NCI-H1417 (cell line): ENCODE measurements at places on chromosomes 11 and 22.

DNA sequence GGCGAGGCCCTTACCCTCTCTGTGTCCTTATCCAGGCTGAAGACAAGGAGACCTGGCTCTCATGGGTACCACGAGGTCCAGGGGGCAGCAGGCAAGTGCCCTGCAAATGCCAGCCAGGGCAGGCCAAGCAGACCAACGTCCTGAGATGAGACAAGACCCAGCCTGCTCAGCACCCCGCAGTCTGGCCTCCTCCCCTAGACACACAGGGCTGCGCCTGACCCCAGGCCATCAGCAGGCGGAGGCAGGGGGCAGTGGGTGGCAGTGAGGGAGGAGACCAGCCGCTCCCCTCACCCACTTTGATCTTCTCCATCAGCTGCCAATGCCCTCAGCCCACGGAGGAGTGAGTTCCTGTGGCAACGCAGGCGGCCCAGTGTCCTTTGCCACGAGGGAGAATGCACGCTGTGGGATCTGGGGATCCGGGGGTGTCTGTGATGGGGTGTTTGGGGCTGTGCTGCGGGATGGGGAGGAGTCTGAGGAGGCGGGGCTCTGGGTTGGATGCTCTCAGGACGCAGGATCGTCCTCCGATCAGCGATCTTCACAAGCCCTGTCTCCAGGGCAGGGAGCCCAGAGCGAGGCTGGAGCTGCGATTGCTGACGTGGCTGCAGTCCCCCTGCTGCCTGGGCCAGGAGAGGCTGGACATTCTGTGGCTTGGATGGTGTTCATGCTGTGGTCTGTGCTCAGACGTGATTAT lies 30.5 kb upstream of the PPARA start:
- DNase-seq: no peak

DNA sequence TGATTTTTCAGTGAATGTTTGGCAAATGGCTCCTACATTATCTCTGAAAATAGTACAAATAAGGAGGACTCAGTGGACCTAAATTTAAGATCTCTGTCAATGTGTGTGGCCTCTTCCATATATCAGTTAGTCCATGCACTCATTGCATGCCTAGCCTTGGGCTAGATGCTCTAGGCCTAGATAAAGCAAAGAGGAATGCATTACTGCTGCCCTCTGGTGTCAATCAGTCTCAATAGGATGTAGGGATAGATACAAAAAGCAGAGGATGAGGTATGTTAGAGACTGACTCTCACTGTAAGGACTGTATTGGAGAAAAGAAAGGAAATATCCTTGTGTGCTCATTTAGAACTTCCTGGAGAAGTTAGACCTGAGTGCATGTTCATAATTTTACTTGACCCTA lies 42.0 kb downstream of the MS4A2 start:
- no peak for DNase-seq

DNA sequence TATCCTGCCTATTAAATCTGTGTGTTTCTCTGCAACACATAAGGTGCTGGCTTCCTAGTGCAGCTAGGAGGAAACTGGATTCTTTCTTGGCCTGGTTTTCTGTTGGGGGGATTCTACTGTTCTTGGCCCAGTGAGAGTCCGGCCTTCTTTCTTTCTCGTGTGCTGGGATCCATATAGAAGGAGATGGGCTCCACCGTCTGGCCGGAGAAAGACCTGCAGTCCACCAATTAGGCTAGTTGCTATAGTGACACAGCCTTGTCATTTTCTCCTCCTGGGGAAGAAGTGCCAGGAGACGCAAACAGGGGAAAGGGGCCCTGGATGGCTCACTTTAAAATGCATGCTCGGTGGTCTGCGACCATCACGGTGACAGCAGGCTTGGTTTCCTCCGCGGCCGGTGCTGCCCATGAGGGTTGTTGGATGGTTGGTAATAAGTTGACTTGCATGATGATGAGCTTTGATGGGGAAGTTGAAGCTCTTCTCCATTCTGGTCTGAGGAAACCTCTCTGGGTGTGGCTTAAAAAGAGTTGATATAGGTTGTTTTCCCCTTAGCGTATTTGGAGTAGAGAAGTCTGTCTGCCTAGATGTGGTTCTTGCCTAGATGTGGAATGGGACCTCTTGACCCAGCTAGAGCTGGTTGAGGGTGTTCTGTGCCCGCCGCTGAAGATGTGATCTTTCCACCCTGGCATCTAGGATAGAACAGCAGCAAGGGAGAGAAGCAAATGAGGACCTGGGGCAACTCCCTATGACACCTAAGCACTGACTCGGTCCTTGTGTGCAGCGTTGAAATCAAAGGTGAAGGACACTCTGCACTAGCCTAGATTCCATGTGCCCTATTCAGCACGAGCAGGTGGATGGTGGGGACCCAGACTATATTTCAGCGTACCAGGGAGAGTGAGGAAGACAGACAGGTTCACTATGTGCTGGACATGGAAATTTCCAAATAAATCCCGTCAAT lies 1335.0 kb downstream of the BRD1 start:
- DNase-seq: peak; percentile 77

DNA sequence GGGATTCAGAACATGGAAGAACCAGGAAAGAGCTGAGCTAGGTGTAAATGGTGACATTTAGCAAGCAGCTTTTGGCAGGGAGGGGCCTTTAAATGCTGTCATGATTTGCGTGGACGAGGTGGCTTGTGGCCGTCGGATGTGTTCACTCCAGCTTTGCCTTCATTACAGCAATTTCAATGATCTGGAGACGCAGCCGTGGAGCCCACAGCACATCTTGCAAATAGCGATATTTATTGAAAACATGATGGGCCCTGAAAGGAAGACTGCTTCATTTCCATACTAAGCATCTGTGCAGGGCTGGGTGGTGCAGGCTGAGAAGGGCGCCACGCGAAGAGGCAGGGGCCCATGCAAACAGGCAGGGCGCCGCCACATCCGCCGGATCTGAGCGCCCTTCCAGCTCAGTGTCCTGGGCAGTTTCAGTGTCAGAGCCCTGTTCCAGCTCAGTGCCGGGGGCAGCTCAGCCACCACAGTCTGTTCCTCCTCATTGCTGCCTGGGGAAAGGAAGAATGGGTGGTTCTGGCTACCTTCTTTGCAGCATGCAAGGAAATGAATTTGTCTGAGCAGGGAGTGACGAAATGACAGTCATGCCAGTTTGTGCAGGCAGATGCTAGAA lies 111.1 kb upstream of the TTC12 start:
- DNase-seq: no peak

DNA sequence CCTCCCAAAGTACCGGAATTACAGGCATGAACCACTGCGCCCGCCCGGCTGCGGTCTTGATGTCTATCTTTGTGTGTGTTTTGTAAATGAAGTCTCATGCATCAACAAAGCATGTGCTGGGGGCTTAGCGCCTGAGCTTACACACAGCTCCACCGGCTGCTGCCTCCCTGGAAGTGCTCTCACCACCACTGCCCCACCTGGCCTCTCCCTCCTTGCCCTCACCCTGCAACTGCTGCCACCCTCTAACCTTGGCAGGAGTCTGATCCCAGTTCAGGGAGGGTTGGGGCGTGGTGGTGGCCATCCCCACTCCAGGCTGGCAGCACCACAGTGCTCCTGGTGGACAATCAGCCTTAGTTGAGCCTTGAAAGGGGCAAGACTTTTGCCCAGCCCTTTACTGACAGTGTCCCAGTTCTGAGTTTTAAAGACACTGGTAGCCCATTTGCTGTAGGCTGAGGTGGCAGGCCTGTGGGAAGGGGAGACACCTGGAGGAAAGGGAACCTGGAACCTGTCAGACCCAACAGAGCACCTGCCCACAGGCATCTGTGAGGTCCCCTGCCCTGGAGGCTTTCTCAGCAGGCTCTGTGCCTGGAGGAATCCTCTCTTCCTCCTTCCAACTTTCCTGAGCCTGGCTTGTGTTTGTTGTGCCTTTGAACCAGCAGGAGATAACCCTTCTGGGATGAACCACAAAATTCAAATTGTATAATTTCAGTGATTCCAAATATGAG lies 42.4 kb upstream of the WEE1 start:
- DNase-seq: no peak

- DNase-seq: no peak
These were observed 33.0 kb downstream of the PTPRJ start for GRCh38 chr11:48013269-48013901.

DNA sequence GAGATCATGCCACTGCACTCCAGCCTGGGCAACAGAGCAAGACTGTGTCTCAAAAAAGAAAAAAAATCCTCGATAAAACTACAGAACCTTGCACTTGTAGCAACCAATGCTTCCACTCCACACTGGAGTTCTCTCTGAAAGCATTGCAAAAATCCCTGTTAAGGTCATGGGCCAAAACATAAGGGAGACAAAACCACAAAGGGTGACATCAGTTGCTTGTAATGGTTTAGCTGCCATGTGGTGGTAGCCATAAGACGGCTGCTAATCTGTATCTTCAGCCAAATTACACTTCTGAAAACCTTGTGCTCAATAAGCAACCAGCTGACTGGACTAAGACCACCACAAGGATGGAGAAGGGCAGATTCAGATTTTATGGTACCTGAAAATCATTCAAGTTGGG lies 20.6 kb upstream of the TPH1 start:
- peak; percentile 5 for DNase-seq

DNA sequence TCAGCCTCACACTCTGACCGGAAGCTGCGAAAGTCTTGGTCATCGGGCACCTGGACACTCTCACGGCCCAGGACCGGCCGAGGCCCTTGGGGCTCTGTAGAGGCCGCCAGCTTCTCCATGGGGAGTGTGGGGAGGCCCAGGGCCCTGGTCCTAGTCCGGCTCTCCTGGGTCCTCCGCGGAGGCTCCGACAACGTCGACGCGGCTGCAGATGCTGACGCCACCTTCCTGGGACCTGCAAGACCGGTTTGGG lies 12.9 kb downstream of the STARD10 start:
- no peak for DNase-seq
